Activated T-cell treated with anti-CD3 and anti-CD28 coated beads, Interleukin-2, amount 50 U/mL, for 4 hours (primary cell): ENCODE measurements at places on chromosomes 12 and 14. TPM values are rescaled to one million over a fixed set of nuclear protein-coding genes. Genes with fewer than 3 reads are reported as not detected.
A peak's percentile ranks its signal among the peaks of the same experiment; 100 is the strongest.

The PTPRO gene
- total RNA-seq: not detected

The OSGEP gene
- 75.4 TPM for total RNA-seq

The FAM186B gene
- total RNA-seq: 0.37 TPM

The IAPP gene
- total RNA-seq: not detected

The PKP2 gene
- 0.16 TPM for total RNA-seq

The ALG10 gene
- total RNA-seq: 17.2 TPM

The OR6C2 gene
- not detected for total RNA-seq

The COCH gene
- 0.87 TPM for total RNA-seq

The UBC gene
- 923 TPM for total RNA-seq

The NKX2-1 gene
- total RNA-seq: 0.13 TPM

The PMCH gene
- total RNA-seq: 0.30 TPM

The TGM1 gene
- 8.1 TPM for total RNA-seq

The ATP2B1 gene
- 22.6 TPM for total RNA-seq

The BLOC1S1 gene
- total RNA-seq: 65.7 TPM

The DLK1 gene
- total RNA-seq: 0.63 TPM

The BMP4 gene
- total RNA-seq: 0.11 TPM

- DNase-seq: peak; percentile 24
Observed at GRCh38 chr14:54622192-54622958, 55.4 kb downstream of the SAMD4A start.

- no peak for DNase-seq
Observed at GRCh38 chr14:35114036-35114435, 7.8 kb downstream of the PPP2R3C start.

DNA sequence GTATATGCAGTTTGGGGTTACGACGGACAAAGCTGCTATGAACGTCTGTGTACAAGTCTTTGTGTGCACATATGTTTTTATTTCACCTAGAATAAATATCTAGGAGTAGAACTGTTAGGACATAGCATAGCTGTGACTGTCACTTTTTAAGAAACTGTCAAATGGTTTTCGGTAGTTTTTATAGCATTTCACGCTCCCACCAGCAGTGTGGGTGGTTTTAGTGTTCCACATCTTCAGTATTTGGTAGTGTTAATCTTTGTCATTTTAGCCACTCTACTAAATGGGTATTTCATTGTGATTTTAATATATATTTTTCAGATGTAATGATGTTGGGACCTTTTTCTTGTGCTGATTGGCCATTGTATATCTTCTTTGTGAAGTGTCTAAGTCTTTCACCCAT, 109.1 kb upstream of the BCAT1 start:
- no peak for DNase-seq

GRCh38 chr14:104215706-104216334, 77.4 kb downstream of the KIF26A start:
- no peak for DNase-seq

- DNase-seq: no peak
Observed at GRCh38 chr12:116287842-116288301, 10.4 kb upstream of the MED13L start.

DNA sequence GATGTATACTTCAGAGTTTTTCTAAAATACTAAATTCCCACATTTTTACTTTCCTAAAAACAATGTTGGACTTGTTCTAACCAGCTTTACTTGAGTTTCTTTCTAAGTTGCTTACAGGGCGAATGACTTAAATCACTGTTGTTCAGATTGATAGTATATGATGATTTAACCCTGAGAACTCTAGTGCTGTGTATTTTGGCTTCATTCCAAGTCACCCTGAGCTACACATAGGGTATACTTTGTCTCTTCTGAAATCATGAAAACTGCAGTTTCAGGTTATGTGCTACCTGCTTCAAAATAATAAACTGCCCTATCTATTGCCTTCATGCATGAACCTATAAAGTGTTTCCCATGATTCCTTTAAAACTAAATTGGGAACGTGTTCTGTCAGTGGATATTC, 162.5 kb upstream of the PDE3A start:
- no peak for DNase-seq

- no peak for DNase-seq
Observed at GRCh38 chr14:96584199-96584906, 82.2 kb downstream of the PAPOLA start.

DNA sequence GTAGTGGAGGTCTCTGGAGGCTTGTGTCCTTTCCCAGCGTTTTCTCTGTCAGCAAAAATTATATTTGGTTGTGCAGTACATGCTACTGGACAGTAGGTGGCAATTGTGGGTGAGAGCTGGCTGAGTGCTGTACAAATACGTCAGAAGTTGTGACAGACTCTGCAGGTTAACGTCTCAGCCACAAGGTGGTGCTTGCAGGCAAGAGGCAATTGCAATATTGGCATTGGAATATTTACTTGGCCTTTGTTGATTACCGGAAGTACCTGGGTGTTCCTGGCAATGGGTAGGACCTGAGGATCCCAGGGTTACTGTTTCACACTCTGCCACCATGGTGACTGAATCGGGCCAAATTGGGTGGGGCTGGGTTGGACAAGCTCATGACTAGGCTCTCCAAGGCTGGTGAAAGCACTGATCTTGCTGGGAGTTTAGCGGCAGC, 333.9 kb upstream of the LMO3 start:
- no peak for DNase-seq

- DNase-seq: no peak
Observed at GRCh38 chr12:39937119-39937518, 168.8 kb downstream of the SLC2A13 start.

DNA sequence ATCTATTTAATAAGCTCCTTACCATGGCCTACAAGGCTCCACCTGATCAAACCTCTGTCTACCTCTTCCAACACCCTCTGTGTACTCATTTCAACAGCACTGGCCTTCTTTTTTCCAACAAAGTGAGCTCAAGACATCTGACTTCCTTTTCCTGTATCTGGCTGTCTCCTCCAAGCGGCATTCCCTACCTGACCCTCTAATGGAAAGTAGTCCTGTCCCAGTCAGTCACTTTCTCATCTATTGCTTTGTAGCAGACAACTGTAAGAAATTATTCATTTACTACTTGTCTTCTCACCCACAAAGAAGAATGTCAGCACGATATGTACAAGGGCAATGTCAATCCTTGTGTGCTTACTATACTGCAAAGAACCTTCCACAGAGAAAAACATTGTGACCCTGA, 149.6 kb downstream of the MED13L start:
- no peak for DNase-seq

DNA sequence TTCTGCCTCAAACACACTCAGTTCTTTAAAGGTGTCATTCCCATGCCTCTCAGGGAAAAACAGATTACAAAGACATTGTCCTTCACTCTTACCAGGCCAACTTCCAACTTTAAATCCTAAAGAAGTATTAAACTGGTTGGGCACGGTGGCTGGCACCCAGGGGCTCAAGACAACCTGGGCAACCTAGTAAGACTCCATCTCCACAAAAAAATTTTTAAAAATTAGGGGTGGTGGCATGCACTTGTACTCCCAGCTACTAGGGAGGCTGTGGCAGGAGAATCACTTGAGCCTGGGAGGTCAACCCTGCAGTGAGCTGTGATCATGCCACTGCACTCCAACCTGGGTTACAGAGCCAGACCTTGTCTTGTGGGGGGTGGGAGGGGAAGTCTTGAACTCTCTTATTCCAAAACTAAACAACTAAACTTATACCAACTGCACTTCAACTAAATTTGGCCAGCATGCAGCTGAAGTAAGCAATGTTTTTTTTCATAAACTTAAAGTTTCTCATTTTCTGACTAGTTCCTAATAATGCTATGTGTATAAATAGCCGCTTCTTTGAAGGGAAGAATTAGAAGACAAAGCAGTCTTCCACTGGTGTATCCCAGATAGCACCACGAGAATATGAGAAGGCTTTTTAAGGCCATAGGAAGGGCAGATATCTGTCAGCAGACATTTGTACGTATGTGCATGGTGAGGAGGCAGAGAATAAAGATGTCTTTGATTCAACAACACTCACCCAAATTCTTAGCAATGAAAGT, 2.4 kb downstream of the SLC11A2 start:
- no peak for DNase-seq

DNA sequence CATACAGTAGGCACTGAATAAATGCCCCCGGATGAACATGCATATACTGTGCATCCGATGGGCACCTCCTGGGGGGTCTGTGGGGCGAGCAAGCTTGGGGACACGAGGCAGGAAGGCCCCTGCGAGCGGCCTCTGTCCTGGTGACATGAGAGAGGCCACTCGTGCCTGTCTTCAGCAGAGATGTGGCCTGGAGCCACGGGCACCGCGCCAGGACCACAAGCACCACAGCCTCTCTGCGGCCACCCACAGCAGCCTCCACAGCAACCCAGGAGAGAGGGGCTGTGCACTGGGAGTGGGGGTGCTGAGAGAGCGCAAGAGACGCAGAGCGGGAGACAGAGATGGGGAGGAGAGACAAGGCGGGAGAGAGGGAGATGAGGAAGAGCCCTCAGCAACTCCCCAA, 118.5 kb downstream of the RFLNA start:
- DNase-seq: no peak

DNA sequence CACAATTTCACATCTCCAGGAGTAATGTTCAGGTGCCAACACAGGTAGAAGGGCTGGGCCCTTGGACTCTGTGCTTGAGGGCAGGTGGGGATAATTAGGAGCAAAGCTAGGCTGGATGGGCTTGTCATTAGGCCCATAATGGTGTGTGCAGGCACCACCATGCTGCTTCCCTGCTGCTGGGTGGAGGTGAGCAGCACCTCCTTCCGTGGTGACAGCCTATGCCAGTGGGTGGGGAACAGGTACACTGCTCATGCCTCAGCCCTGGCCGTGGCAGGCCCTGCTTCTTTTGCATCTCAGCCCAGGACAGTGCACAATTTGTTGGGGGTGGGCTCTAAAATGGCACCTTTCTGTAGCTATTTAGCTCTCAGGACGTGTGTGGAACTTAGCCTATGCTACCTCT, 955.5 kb downstream of the TMTC2 start:
- DNase-seq: no peak

- DNase-seq: no peak
Observed at GRCh38 chr12:123433615-123434014, 2.9 kb downstream of the RILPL2 start.

GRCh38 chr12:82757059-82757458, 70.4 kb downstream of the TMTC2 start:
- DNase-seq: no peak

- DNase-seq: no peak
Observed at GRCh38 chr12:111268738-111269572, 99.9 kb downstream of the PHETA1 start.

GRCh38 chr14:68099495-68100045, 280.0 kb downstream of the RAD51B start:
- no peak for DNase-seq

- DNase-seq: no peak
Observed at GRCh38 chr12:131606218-131606901, 104.5 kb upstream of the SFSWAP start.

- DNase-seq: no peak
Observed at GRCh38 chr14:91899213-91899612, 31.9 kb upstream of the TC2N start.

- DNase-seq: no peak
Observed at GRCh38 chr12:22234561-22234960, 99.9 kb downstream of the ST8SIA1 start.

DNA sequence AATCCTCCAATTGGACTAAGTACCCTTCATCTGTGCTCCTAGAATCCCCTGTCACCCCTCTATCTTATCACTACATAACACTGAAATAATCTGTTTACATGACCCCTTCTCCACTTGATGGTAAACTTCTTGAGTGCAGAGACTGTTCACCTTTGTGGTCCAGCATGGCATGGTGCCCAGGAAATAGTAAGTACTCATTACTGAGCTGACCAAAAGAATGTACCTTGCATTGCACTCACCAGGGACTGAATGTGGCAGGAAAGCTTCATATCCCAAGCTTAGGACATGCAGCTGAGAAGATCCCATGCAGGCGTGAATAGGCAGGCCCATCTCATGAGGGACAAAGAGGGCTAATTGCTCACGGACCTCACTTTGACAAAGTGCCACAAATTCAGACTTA, 1.4 kb upstream of the GARIN2 start:
- DNase-seq: no peak

- no peak for DNase-seq
Observed at GRCh38 chr12:40945772-40946171, 242.3 kb upstream of the PDZRN4 start.

DNA sequence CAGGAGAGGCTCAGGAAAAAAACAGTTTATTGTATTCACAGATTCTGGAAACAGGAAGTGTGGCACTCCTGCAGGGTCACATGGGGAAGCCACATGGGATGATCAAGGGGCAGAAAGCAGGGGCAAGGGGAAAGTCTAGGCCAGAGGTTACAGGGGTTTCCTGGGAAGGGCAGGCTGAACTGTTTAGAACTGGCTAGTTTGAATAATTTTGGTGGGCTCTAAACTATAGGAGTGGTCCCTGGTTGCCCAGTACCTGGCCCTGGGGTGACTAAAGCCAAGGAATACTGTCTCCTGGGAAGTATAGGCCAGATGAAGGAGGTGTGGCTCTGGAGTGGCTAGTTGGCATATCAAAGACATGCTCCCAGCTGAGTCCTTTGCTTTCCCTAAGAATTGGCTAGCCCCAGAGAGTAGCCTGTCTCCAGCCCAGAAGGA, 169.2 kb downstream of the SLC41A2 start:
- DNase-seq: no peak

- no peak for DNase-seq
Observed at GRCh38 chr12:88546226-88546625, 34.0 kb downstream of the KITLG start.

- DNase-seq: no peak
Observed at GRCh38 chr12:18332173-18332572, 70.9 kb downstream of the PIK3C2G start.
